NK-92 treated with Interleukin-12 subunit alpha and Interleukin-12 subunit beta, amount 100 ng/mL, for 24 hours (cell line): ENCODE measurements at places on chromosomes 4 and X.

GRCh38 chr4:11602606-11603340 is 174.1 kb upstream of the HS3ST1 start:
- DNase-seq: no peak

DNA sequence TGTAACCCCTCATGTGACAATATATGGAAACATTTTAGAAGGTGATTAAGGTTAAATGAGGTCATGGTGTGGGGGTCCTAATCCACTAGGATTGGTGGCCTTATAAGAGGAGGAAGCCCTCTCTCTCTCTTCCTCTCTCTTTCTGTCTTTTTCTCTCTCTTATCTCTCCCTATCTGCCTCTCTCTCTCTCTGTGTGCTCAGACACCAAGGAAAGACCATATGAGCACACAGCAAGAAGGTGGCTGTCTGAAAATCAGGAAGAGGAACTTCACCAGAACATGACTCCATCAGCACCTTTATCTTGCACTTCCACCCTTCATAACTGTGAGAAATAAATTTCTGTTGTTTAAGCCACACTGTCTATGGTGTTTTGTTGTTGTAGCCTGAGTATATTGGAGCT is 1472.2 kb downstream of the PCDH7 start:
- DNase-seq: no peak

GRCh38 chr4:186829740-186830449 is 106.2 kb upstream of the FAT1 start:
- no peak for DNase-seq

- no peak for DNase-seq
Measured at GRCh38 chr4:104881136-104881886, 265.4 kb upstream of the TET2 start.

GRCh38 chr4:168791376-168791775 is 218.7 kb downstream of the CBR4 start:
- DNase-seq: no peak

DNA sequence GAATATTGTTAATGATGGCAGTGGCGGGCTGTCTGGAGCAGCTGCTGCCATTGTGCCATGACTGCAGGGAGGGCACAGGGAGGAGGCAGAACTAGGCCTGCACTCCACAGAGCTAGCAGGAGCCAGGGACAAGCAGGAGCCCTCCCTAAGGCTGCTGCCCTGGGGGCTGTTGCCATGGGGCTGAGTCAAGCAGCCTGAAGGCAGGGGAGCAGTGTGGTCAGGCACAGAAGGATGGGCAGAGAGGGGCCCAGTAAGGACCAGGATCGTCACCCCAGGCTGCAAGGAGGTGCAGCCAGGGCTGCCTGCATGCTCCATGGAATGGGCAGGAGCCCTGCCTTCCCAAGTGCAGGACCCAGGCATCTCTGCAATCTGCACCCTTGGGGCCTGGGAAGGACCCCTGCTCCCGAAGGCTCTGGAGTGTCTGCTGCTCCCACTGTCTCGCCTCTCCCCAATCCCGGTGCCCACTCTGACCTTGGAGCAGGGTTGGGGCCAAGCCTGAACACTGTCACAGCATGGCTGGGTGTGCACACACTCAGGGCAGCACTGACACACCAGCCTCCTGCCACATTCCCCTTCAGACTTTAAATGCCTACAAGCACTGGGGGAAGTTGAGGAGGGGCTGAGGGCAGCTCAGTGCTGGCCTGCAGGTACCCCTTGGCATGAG is 98.3 kb upstream of the GALNTL6 start:
- DNase-seq: no peak

DNA sequence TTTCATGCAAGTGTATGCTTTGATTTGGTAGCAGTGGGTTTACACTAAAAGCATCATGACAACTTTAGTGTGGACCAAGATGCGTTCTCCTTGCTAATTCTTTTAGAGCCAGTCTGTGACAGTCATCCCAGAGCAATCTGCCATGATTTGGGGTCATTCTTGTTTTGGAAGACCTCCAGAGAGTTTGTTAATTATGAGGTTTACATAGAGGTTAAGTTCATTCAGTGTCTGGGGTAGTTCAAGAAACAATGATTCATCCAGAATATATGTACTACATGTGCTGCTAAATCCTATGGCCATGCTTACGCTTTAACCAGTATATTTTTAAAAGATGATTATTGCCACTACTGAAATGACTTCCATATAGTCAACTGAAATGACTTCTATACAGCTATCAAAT is 328.5 kb upstream of the AGA start:
- no peak for DNase-seq

DNA sequence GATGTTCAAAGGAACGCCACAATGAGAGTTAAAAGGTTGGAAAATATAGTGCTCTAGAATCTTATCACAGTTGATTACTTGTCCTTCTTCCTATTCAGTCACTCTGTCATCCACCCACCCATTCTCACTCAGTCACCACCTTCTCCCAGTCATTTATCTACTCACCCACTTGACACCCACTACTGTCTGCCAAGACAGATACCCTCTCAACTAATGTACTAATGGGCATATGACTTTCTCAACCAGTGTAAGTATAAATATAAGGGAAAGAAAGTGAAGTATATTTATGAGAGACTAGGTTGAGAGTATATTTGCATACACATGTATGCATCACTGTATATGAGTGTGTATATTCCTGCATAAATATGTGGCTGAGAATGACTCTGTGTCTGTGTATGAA is 20.0 kb downstream of the MID2 start:
- no peak for DNase-seq

GRCh38 chr4:76892601-76893000 is 5.3 kb downstream of the SOWAHB start:
- no peak for DNase-seq

- DNase-seq: no peak
Measured at GRCh38 chr4:84699001-84699671, 116.2 kb downstream of the CDS1 start.

GRCh38 chr4:153177841-153178240 is 26.4 kb upstream of the TRIM2 start:
- no peak for DNase-seq

- no peak for DNase-seq
Measured at GRCh38 chrX:154135458-154136229, 8.4 kb upstream of the OPN1LW start.

- no peak for DNase-seq
Measured at GRCh38 chr4:71639380-71639779, 144.5 kb downstream of the GC start.

- no peak for DNase-seq
Measured at GRCh38 chr4:123561525-123561924, 164.9 kb downstream of the SPRY1 start.

DNA sequence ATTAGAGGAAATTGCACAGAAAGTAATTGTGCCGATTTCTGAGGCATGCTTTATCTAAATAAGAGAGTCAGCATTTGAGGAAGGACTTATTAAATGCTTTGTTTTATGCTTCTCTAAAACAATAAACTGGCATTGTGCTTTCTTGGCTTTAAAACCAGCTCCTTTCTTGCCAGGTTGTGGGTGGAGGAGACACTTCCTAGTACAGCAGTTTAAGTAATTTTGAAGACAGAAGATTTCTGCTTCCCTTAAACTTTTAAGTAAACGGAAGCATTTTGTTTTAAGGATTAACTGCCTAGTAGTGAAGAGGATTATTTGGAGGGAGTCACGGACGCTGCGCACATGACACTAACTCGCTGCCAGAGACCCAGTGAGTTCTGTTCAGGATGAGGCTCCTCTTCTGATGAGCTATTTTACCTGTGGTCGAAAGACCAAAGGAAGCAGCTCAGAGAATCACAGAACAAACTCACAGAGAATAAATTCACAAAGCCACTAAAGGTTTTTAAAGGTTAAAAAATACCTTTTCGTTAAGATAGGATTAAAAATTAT is 169.5 kb downstream of the TLL1 start:
- DNase-seq: no peak

- DNase-seq: no peak
Measured at GRCh38 chr4:172982151-172982590, 186.4 kb upstream of the GALNT7 start.

GRCh38 chrX:12978205-12979025 is 3.5 kb downstream of the TMSB4X start:
- peak; percentile 60 for DNase-seq

- no peak for DNase-seq
Measured at GRCh38 chr4:8507196-8507570, 66.6 kb downstream of the TRMT44 start.

DNA sequence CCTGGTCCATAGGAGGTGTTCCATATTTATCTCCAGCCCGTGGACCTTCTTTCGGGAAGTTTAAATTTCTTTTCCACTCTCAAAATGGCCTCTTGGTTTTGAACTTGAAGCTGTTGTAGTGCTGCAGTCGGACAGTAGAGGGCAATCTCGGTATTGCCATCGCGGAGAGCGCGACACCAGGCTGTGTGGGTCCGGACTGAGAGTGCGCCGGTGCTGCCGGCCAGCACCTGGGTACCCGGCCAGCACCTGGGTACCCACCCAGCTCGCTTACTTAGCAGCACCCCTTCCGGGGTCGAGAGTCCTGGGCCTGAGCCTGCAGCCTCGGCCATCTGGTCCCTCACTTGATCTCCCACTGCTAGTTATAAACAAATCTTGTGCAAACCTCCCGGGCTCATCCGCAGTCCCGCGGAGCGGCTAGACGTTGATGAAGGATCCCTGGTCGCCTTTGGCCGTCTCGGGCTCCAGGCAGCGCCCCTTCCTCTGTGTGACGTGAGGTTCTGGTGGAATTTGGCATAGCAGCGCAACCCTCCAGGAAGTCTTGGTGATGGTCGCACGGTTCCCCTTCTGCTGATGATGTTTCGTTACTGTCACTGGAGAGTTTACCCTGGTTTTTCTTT is 18.0 kb downstream of the FAM9A start:
- DNase-seq: no peak

- DNase-seq: no peak
Measured at GRCh38 chr4:162782096-162782777, 384.5 kb downstream of the NAF1 start.

- no peak for DNase-seq
Measured at GRCh38 chr4:81650606-81651242, 179.0 kb upstream of the RASGEF1B start.
